Fibroblast of pulmonary artery (primary cell): ENCODE measurements at places on chromosomes 11 and 22.

DNA sequence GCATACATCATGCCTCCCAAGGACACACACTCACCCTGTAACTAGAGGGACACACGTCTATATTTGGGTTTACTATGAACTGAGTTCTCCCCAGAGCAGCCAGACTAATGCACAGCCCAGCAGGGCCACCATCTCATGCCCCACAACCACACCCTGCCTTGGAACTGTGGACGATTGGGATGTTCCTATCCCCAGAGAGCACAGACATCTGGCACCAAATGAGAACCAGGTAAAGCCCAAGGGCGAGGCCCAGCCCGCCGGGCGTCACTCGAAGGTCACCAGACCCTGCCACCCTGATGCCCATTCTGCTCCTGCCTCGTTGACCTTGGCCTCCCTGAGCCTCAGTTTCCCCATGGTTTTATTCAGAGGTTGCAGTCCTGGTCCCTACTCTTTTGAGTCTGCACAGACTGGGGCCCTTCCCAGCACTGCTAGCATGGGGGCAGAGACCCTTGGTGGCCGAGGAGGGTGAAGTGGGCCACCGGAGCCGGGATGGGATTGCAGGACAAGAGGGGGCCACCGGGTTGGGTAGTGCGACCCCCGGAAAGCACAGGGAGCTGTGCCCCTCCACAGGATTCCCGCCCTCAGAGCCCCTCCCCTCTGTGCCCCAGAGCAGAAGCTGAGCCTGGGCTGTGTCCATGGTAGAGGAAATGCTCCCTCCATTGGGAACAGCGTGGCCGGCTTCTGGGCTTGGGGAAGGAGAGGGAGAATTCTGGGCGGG is 56.8 kb downstream of the IGLL5 start:
- no peak for DNase-seq

- DNase-seq = no peak
These were observed 19.2 kb upstream of the MRGPRX1 start for GRCh38 chr11:18958221-18958910.

DNA sequence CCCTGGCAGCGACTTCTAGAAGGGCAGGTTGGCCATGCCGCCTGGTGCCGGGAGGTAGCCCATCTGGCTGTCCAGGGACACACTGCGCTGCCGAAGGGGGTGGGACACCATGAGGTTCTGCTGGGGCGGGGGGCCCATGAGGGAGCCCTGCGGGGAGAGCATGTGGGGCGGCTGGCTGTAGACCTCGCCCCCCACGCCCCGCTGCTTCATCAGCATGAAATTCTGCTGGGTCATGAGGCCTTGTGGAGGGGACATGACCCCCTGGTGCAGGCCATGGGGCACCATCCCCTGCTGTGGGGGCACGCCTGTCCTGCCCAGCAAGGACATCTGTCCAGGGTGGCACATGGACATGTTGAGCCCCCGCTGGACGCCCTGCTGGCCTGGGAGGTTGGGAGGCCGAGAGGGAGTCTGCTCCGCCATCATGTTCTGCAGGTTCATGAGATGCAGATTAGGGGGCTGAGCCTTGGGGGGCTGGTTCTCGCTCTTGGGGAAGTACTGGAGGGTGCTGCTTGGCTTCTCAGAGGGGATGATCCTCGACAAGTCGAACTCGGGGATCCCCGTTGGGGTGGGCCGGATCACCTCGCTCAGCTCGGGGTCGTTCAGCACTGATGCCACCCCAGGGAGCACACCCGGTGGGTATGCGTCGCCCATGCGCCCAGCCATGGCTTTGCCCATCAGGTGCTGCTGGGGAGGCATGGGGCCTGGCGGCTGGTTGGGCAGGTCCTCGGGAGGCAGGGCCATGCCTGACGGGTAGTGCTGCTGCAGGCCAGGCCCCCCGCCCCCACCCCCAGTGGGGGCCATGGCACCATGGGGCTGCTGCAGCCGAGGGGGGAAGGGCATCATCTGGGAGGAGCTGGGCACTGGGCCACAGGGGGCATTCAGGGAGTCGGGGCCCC is 15.0 kb downstream of the CXCR5 start:
- DNase-seq = no peak

DNA sequence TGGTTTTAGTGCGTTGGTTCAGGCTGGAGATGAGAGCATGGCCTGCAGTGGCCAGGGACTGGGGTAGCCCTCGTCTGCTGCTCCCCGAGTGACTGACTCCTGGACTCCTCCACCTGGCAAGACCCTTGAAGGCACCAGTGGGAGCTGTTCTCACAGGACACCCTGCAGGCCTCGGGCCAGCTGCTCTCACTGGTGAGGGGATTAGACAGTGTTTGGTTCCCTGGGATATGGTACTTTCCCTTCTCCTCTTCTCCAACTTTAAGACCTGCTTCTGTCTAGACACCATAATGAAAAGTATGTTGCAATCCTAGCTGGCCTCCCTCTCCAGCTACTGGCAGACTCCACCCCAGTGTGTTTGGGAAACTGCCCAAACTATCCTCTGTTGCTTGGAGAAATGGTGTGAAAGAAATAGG is 168.8 kb upstream of the CADM1 start:
- peak; percentile 1 for DNase-seq

DNA sequence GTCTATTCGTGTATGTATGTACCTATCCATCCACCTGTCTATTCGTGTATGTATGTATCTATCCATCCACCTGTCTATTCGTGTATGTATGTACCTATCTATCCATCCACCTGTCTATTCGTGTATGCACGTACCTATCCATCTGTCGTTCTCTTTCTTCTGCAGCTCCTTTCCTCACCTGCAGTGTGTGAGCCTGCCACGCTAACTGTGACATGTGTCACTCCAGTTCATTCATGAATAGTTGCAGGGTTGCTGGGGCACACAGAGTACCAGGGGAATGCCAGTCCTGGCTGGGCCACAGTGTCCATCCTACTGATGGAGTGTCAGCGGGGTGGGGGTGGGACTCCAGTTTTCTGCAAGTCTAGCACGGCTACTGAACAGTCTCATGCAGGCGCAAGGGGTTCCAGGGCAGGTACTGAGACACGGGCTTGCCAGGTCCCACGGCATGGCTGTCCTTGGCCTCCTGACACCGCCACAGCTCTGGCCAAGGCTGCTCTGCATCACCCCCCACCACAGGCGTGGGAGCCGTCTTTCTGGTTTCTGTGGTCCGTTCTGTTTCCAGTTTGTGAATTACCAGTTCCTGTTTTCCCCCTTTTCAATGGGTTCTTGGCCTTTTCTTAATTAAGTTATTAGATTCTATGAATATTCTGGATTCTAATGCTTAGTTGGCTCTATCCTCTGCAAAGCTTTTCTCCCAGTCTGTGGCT is 88.8 kb upstream of the CLDN5 start:
- no peak for DNase-seq

DNA sequence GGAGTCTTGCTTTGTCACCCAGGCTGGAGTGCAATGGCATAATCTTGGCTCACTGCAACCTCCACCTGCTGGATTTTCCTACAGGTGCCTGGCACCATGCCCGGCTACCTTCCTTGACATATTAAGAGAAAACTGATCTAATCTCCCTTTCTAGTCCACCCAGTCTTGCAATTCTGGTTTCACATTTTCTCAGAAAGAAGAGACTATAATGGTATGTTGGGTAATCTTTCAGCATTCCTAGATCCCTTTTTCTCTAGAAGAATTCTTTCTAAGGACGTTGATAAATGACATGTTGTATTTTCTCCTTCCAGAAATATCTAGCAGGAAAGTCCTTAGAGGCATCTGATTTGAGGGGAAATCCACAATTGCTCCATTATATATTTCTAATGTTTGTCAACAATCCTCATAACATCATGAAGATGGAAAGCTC is 10.4 kb upstream of the HSPA8 start:
- DNase-seq = no peak

GRCh38 chr11:62245271-62245753 is 3.3 kb downstream of the SCGB1D2 start:
- peak; percentile 59 for DNase-seq

GRCh38 chr11:2914455-2915195 is 14.6 kb downstream of the PHLDA2 start:
- DNase-seq = no peak
